Fibroblast of villous mesenchyme (primary cell): ENCODE measurements at places on chromosomes 13 and 19. TPM values are rescaled to one million over a fixed set of nuclear protein-coding genes. Genes with fewer than 3 reads are reported as not detected.

ZNF208 gene
- total RNA-seq: under 0.01 TPM in 2 replicates

ZNF563 gene
- total RNA-seq: 0.64 and 1.7 TPM in 2 replicates

ZNF627 gene
- 16.8 and 19.0 TPM in 2 replicates for total RNA-seq

ZNF575 gene
- total RNA-seq: under 0.01 and 0.64 TPM in 2 replicates

SELENOV gene
- not detected in 2 replicates for total RNA-seq

ZNF283 gene
- total RNA-seq: 10.6 and 29.8 TPM in 2 replicates

XAB2 gene
- total RNA-seq: 32.0 and 34.1 TPM in 2 replicates

GPX4 gene
- total RNA-seq: 254 and 337 TPM in 2 replicates

ZNF235 gene
- total RNA-seq: 4.8 and 8.2 TPM in 2 replicates

BEST2 gene
- total RNA-seq: not detected in 2 replicates
